Omental fat pad (tissue), 4 donors: ENCODE measurements at places on chromosomes 3 and 15. TPM values are rescaled to one million over a fixed set of nuclear protein-coding genes. Genes with fewer than 3 reads are reported as not detected.

DNA sequence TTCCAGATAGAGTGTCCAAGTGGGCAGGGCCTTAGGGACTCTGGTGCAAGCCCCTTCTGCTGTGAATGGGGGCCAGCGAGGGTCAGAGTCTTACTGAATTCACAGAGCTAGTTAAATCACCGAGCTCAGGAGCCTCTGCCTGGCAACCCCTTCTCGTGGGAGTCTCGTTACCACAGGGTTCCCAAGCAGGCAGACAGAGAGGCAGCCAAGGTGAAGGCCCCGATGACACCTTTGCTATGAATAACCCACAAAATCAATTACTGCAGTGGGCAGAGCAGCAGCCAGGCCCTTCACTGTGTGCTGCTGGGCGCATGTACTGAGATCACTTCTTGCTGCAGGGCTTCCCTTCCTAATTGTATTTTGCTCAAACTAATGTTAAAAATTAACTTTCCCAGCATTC, 56.9 kb downstream of the SPSB4 start:
- DNase-seq: no peak

- no peak for DNase-seq
Observed at GRCh38 chr3:42129014-42129953, 38.1 kb downstream of the TRAK1 start.

DNA sequence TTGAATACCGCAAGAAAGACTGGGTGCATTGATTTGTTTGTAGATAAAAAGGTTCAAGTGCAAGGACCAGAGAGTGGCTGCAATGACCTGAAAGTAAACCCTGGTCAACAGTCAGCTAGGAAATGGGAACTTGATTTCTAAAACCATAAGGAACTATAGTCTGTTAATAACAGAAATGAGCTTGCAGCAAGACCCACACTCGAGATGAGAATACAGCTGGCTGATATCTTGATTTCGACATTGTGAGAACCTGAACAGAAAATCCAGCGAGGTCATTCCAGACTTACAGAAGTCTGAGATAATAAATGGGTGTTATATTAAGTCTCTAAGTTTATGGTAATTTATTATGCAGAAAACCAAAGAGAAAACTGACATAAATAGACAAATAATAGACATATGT, 177.3 kb downstream of the NFKBIZ start:
- DNase-seq: no peak

- DNase-seq: no peak
Observed at GRCh38 chr15:60052796-60053195, 48.7 kb downstream of the FOXB1 start.

- no peak for DNase-seq
Observed at GRCh38 chr15:62124176-62124972, 40.7 kb downstream of the C2CD4B start.

DNA sequence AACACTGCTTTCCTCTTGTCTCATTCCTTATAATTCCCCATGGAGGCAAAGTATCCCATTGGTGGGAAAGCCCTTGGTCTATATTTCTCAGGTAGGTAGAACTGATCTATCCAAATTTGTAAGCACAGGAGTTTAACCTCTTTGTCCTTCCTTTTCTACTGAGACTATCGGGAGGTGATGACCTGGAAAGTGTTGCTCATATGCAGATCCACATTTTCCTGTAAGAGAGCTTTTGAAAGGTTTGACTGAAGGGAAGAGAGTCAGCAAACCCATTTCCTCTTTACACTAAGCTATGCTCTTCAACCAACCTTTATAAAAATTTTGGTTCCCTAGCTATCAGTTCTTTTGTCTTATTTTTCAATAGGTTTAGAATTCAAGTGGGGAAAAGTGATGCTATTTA, 200.7 kb downstream of the TIGIT start:
- no peak for DNase-seq

- DNase-seq: no peak
Observed at GRCh38 chr3:150567328-150567727, 20.7 kb downstream of the EIF2A start.

DNA sequence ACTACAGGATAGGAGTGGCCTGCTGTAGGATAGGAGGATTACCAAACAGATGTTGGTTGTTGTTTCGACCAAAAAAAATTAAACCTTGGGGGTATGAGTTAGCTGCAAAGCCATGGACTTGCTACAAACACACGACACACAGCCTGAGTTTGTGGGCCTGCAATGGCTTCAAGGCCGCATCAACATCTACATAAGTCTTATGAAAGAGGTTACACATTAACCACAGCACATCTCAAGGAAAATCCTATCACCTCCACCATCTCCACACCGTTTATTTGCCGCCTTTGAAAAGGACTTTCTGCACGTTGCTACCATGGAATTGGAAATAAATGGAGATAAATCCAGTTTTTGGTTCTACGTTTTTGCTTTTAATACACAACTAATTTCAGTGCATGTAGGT, 23.0 kb downstream of the LRIG1 start:
- DNase-seq: no peak

Gene UBA3
- 44.9 TPM for total RNA-seq
